Fibroblast of skin of back (primary cell): ENCODE measurements at places on chromosomes 4 and X.

- DNase-seq = peak; percentile 69
These were observed 88.8 kb upstream of the FAM9B start for GRCh38 chrX:9122519-9123245.

DNA sequence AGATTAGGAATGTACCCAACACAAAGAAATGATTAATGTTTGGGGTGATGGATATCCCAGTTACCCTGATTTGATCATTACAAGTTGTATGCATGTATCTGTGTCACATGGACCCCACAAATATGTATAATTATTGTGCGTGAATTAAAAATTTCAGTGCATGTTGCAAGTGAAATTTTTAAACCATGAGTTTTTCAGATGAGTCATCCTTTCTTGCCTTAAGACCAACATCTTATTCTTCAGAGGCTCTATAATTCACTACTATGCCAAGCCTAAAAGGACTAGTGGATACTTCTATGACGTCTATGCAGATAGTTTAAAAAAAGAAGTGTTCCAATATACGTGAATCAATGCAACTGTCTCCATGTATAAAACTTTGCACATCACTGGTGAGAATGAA, 113.0 kb upstream of the SH3RF1 start:
- DNase-seq = peak; percentile 91

- DNase-seq = no peak
These were observed 60.7 kb downstream of the EFHC2 start for GRCh38 chrX:44282753-44283152.

GRCh38 chrX:46571423-46572339, 1.9 kb upstream of the CHST7 start:
- DNase-seq = no peak

DNA sequence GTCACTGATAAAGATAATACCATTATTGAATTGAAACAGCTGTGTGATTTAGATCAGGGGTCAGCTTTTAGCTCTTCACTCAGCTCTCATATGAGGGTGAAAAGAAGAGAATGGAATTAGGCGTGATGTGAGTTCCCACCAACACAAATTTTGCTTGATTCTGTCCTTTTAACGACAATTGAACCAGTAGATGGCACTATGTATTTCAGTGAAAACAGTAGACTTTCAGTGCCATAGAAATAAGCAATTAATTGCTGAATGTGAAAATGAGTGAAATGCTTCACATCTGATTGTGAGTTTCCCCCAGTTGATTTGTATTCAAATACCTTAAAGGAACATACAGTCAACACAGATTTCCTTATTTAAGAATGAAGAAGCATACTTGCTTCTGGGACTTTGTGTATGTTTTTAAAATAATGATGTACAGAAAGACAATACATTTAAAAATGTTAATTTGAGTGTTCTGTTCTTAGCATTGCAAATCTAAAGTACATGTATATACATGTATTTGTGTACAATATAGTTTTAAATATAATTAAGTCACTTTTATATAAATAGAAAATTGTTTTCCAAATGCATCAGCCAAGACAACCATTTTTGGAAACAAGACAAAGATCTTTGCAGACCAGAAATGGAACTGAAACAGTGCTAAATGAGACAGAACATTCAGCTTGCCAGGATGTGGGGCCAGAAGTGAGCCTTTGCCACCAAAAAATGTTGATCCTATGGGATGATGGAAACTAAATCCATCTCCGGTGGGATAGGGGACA, 178.8 kb downstream of the SNCA start:
- peak; percentile 22 for DNase-seq

- no peak for DNase-seq
These were observed 12.0 kb upstream of the PCYT1B start for GRCh38 chrX:24659106-24659505.

- peak; percentile 49 for DNase-seq
These were observed 280.8 kb downstream of the ANKRD50 start for GRCh38 chr4:124431653-124432192.

DNA sequence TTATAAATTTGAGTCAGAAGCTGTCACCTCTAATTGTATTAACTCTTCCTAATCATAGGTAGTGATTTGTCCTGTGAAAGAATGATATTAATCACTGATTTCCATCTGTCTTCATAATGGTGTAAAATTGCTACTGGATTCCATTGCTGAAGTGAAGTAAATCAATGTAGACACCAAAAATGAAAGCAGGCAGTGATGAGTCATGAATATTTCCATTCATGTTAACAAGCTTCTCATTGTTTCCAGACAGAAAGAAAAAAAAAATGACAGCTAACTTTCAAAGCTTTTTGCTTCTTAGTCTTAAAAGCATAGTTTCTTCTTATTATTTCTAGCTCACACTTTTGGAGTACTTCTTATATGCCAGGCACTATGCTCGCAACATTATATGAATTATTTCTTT, 21.5 kb downstream of the FAM114A1 start:
- peak; percentile 89 for DNase-seq

DNA sequence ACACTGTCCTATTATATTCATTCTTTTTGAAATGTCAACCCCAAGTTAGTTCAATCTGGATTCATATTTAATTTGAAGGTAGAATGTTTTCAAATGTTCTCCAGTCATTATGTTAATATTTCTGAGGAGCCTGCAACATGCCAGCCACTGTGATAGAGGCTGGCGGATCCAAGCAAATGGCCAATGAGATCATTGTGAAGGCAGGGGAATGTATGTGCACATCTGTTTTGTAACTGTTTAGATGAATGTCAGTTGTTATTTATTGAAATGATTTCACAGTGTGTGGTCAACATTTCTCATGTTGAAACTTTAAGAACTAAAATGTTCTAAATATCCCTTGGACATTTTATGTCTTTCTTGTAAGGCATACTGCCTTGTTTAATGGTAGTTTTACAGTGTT, 1.6 kb downstream of the CXCL1 start:
- no peak for DNase-seq

GRCh38 chrX:47172549-47172948, 21.1 kb upstream of the UBA1 start:
- DNase-seq = no peak

GRCh38 chr4:47031751-47032404, 511 bp downstream of the GABRB1 start:
- DNase-seq = no peak

- no peak for DNase-seq
These were observed 81.5 kb downstream of the CLCN5 start for GRCh38 chrX:50003927-50004326.
